ENCODE measurements at places on chromosomes 16 and 17.

DNA sequence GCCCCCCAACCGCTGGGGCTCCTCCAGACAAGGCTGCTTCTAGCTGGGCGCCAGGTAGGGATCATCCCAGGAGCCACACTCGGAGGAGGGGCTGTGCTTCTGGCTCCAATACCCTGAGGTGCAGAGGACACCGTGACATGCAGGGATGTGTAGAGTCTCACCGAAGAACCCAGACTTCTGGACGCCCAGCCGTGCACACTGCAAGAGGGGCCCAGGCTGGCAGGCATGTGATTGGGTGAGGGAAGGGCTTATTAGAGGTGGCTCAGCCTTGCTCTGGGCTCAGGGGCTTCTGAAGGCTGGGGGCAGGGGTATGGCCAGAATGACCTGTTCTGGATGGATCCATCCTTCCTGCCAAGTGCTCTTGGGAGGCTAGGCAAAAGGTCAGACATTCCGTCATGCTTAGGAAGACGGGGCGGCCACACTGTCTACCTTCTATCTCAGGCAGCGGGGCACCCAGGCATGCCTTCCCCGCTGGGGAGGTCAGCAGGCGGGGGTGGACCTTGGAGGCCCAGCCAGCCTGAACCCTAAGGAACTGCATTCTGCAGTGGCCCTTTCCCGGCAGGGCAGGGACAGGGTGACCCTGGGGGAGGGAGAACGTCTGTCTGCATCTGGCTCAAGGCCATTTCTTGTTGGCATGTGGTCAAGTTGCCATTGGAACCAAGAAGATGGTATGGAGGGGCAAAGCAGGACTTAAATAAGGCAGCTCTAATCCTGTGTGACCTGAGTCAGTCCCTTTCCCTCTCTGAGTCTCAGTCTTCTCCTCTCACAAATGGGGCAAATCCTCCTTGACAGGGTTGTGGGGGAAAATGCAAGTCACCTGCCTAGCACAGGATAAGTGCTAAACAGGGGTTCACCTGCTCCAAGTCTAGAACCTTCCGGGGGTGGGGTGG is 5.8 kb upstream of the ADGRG1 start:
- no peak for DNase-seq

- peak; percentile 69 for DNase-seq
Observed at GRCh38 chr17:59105852-59106462, 723 bp downstream of the TRIM37 start.

DNA sequence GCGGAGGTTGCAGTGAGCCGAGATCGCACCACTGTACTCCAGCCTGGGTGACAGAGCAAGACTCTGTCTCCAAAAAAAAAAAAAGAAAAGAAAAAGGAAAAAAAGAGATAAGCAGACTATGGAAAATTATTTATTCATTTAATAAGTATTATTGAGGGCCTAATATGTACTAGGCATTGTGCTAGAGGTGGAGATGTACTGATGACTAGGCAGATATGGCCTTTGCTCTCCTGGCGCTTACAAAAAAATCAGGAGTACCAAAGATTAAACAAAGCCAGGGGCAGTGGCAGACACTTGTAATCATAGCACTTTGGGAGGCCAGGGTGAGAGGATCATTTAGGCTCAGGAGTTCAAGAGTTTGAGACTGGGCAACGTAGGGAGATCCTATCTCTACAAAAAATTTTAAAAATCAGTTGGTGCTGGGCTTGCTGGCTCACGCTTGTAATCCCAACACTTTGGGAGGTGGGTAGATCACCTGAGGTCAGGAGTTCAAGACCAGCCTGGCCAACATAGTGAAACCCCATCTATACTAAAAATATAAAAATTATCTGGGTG is 10.4 kb upstream of the TNRC6A start:
- DNase-seq = no peak

DNA sequence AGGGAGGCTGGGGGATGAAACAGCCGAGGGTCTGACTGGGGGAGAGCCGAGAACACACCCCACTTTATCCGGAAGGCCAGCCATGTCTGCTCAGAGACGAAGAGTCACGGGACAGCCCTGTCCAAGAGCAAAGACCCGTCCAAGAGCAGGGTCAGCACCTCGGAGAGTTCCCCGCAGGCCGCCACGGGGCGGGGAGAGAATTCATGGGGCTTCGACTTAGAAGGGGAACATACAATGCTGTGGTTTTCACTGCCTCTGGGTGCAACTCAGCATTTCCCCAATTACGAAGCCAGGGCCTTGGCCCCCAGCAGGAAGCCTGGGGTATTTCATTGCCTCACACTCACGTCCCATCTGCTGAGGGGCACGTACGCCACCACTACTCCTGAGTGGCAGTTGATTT is 59.3 kb downstream of the JPH3 start:
- peak; percentile 70 for DNase-seq
